ENCODE measurements at places on chromosomes 3 and 15. TPM values are rescaled to one million over a fixed set of nuclear protein-coding genes. Genes with fewer than 3 reads are reported as not detected.
A peak's percentile ranks its signal among the peaks of the same experiment; 100 is the strongest.

Gene SCAMP2
- total RNA-seq = 77.4 TPM

Gene CLDN18
- not detected for total RNA-seq

Gene SPATA16
- total RNA-seq = not detected

DNA sequence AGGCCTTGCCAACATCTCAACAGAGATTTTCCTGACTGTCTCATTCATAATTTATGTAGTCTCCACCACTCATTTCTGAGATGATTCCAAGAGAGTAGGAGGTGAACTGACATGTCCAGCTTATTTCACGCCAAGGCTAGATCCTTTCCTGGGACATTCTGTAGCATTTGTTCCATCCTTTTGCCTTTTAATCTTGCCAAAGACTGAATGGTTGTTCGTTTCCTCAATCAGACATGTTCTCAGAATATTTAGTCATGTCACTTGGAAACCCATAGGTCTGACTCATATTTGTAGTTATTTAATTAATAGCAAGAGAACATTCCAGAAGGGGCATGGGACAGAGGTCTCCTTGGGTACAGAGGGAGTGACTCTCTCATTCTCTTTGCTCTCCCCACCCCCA is 80.9 kb downstream of the DHX36 start:
- H3K4me1 ChIP-seq = peaks cover 21% of the 10 kb centered on the region
- no peak for DNase-seq
- no peaks in the 10 kb centered on the region for H3K36me3 ChIP-seq
- H3K4me3 ChIP-seq = no peak overlapping the region

- DNase-seq = no peak
- peaks cover 93% of the 10 kb centered on the region for H3K4me1 ChIP-seq
- no peaks in the 10 kb centered on the region for H3K27me3 ChIP-seq
- H3K4me3 ChIP-seq = peak overlapping the region; percentile 71
Observed at GRCh38 chr3:50320853-50321335, 1.7 kb downstream of the HYAL2 start.

DNA sequence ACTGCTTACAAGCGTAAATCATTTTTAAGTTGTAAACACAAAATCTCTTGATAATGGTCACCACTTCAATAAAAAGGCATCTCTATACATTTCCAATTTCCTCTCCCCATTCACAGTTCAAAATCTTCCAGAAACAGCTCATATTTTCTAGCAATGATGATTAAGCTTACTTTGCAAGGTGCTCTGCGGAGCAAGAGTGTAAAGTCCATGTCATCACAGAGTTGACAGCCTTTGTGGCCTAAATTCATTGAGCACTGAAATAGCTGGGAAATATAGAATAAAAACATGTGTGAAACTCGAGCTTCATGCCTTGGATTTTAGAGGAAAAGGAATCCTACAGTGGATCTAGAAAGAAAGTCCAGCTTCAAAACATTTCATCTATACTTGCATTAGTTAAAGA is 41.8 kb upstream of the ARPP21 start:
- H3K4me3 ChIP-seq = no peak overlapping the region
- H3K36me3 ChIP-seq = no peaks in the 10 kb centered on the region
- no peaks in the 10 kb centered on the region for H3K27me3 ChIP-seq
- H3K4me1 ChIP-seq = no peaks in the 10 kb centered on the region
- no peak for DNase-seq
- H3K27ac ChIP-seq = no peak overlapping the region

- H3K27ac ChIP-seq = no peak overlapping the region
- DNase-seq = no peak
Observed at GRCh38 chr3:62647711-62648110, 227.5 kb downstream of the CADPS start.

DNA sequence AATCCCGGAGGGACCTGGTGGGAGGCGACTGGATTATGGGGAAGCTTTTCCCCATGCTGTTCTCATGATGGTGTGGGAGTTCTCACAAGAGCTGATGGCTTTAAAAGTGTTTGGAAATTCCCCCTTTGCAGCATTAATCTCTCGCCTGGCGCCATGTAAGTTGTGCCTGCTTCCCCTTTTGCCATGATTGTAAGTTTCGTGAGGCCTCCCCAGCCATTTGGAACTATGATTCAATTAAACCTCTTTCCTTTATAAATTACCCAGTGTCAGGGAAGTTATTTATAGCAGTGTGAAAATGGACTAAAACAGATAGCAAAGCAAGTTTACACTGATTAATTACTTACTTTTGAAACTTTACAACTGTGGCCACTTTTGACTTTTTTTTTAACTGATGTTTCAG is 10.6 kb upstream of the U2SURP start:
- no peaks in the 10 kb centered on the region for H3K36me3 ChIP-seq
- no peak for DNase-seq
- H3K27me3 ChIP-seq = no peaks in the 10 kb centered on the region
- H3K4me1 ChIP-seq = no peaks in the 10 kb centered on the region
- no peak overlapping the region for H3K4me3 ChIP-seq

- H3K27me3 ChIP-seq = peaks cover 20% of the 10 kb centered on the region
- H3K4me3 ChIP-seq = no peak overlapping the region
- H3K36me3 ChIP-seq = no peaks in the 10 kb centered on the region
Observed at GRCh38 chr3:72593881-72594397, 254.3 kb downstream of the SHQ1 start.

DNA sequence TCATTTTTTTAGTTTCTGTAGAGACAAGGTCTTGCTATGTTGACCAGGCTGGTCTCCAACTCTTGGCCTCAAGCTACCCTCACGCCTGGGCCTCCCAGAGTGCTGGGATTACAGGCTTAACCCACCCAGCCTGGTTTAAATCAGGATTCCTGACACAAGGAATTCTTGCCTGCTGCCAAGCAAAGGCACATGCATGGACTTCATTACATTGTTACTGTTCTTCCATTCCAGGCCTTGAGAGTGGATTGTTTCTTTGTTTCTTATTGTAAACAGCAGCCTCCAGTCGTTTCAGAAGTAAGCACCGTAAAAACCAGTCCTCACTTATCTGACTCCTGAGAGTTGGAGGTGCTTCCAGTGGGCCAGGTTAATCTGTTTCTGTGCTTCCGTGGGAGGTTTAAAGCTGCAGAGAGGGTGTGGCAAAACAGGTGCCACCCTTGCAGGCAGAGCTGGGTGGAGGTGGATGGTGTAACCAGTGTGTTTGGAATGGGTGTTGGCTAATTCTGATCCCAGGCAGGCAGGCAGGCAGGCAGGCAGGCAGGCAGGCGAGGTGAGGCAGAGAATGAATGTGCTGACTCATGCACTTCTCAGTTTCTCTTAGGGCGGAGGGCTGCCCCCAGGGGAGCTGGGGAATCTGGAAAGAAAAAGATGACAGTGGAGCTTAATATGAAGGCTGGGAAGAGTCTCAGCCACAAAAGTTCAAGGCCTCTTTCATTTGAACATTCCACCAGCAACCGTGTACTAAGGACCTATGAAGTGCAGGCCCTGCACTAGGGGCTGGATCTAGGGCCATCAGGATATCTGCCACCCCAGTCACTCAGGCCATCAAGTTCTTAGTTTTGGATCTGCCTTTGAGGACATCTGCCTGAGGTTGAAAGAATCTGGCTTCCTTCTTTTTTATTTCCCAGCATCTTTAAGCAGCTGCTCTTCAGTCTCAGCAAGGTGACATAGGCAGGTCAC is 37.0 kb upstream of the CDCP1 start:
- H3K4me1 ChIP-seq = peaks cover 21% of the 10 kb centered on the region
- no peak overlapping the region for H3K4me3 ChIP-seq
- H3K27me3 ChIP-seq = no peaks in the 10 kb centered on the region
- H3K27ac ChIP-seq = peak overlapping the region; percentile 88
- DNase-seq = no peak

GRCh38 chr3:64607032-64607551 is 80.7 kb downstream of the ADAMTS9 start:
- H3K4me3 ChIP-seq = no peak overlapping the region
- no peaks in the 10 kb centered on the region for H3K36me3 ChIP-seq
- H3K4me1 ChIP-seq = no peaks in the 10 kb centered on the region

DNA sequence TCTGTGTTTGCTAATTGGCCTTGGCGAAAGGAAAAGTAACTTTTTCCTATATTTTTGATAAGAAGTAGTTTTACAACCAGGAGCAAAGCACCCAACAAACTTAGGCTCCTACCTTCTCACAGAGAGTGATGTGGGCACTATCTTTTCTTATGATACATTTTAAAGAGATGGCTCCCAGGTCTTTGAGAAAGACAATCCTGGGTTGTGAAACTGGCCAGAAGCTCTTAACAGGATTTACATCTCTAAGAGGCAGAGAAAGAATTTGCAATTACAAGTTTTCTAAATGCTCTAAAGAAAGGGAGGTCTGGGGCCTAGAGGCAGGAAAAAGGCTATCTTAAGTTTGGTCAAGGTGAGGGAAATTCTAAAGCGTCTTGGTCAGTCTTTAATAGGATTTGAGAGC is 609.7 kb downstream of the VGLL3 start:
- DNase-seq = no peak
- no peak overlapping the region for H3K4me3 ChIP-seq
- no peaks in the 10 kb centered on the region for H3K27me3 ChIP-seq

GRCh38 chr3:125120379-125121122 is 64.8 kb upstream of the HEG1 start:
- no peaks in the 10 kb centered on the region for H3K36me3 ChIP-seq
- H3K4me3 ChIP-seq = peak overlapping the region; percentile 13
- H3K27ac ChIP-seq = peak overlapping the region; percentile 8

DNA sequence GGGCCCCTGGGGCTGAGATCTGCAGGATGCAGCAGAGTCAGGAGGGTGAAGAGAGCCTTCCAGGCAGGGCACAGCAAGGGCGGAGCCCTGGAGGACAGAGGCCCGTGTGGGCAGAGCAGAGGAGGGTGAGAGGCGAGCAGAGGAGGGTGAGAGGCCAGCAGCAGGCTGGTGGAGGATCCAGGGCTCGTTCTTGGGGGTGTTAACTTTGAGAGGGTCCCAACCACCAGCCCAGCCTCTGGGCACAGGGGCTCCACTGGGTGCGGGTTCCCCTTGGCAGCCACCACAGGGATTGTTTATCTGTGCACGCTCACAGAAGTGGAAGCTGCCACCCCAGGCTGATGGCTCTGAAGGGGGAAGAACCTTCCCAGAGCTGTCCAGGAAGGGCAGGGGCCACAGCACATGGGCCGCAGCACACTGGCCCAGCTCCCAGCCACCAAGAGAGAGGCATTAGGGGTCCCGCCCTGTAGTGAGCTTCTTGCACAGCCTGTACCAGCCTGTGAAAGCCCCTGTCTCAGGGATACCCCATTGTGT is 9.3 kb upstream of the PLXND1 start:
- H3K27ac ChIP-seq = peak overlapping the region; percentile 62
- H3K36me3 ChIP-seq = no peaks in the 10 kb centered on the region
- H3K4me1 ChIP-seq = peaks cover 90% of the 10 kb centered on the region
- DNase-seq = no peak

DNA sequence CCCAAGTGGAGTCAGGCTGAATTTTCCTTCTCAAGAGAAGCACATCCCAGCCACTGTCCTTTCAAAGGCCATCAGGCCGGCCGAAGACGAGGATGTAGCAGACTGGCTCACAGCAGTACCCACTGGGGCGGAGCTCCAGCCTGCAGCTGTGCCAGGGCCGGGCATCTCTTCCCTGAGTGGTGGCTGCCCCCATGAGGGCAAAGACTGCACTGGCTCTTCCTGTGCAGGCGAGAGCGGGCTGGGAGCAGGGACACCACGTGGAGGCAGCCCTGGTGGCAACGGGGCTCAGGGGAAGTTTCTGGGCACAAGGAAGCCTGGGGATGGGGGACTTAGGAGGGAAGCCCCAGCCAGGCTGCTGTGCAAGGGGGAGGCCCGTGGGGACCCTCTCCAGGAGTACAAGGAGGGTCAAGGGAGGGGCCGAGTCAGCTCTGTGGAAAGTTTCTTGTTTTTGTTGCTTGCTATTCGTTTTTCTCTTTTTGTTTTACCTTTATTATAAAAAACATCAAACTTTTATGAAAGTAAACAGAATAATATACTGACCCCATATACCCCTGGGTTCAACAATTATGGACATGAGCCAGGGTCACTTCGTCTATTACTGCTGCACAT is 66.1 kb downstream of the RPN1 start:
- H3K4me3 ChIP-seq = no peak overlapping the region
- no peaks in the 10 kb centered on the region for H3K4me1 ChIP-seq
- no peaks in the 10 kb centered on the region for H3K27me3 ChIP-seq
- DNase-seq = no peak
- H3K36me3 ChIP-seq = no peaks in the 10 kb centered on the region

DNA sequence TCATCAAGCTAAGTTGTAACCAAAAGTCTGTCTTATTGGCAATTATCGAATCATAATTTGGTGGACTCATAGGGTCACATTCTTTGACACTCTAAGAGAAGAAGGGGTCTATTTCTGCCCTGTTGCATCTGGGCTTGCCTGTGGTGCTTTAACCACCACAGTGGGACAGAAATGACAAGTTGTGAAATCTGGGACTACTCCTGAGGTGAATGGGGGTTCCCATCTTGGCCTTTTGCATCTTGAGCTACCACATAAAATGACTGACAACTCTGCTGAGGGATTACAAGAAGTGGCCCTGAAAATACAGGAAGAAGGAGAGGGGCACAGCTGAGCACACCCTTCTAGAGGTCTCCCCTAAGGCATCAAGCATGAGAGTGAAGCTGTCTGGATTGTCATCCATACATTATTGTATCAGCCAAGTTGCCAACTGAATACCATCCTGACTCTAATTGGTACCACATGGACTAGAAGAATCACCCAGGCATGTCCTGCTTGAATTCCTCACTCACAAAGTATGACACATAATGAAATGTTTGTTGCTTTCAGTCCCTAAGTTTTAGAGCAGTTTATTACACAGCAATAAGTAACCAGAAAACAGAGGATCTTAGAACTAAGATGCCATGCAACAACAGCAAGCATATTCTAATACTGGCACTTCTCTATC is 306.5 kb downstream of the ROBO1 start:
- no peak for DNase-seq
- no peak overlapping the region for H3K4me3 ChIP-seq
- H3K4me1 ChIP-seq = no peaks in the 10 kb centered on the region

DNA sequence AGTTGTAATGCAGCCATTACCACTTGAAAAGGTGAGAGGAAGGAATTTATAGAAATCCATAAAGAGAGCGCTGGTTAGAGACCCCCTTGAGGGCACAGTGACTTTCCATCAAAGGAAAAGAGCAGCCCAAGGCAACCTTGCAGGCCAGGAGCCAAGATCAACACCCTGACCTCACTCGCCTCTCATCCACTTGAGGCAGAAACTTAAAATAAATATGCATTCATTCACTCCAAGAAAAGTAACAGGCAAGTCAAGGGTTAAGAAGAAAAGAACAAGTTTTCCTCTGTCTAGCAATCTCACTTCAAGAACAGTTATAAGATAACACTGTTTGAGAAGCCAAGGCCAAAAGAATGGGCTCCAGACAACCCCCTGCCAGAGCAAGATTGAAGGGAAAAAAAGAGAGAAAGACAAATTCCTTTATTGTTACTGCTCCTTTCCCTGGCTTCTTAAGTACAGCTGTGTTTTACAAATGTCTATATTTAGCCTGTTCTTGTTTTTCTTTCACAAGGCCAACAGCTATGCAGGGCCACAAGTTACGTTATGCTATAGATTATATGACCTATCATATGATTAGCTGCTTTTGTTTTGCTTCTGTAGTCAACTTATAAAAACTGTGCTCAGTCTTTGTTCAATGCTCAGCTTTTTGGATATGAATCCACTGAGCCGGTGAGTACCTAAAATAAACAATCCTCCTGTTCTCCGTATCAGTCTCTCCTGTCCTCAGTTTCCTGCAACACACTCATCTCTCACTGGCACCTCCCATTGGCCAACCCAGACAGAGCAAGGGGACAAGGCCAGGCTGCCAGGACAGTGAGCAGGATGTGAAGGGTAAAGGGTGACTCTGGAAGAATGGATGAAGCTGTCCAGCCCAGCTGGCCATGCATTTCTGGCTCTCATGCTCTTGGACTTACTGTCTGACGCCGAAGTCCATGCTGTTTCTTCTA is 15.8 kb upstream of the SSUH2 start:
- H3K36me3 ChIP-seq = no peaks in the 10 kb centered on the region
- H3K4me3 ChIP-seq = no peak overlapping the region
- peaks cover 26% of the 10 kb centered on the region for H3K4me1 ChIP-seq
- no peak for DNase-seq
- no peaks in the 10 kb centered on the region for H3K27me3 ChIP-seq

GRCh38 chr3:195004512-195005250 is 266.3 kb downstream of the XXYLT1 start:
- H3K4me3 ChIP-seq = no peak overlapping the region
- no peaks in the 10 kb centered on the region for H3K27me3 ChIP-seq
- no peak overlapping the region for H3K27ac ChIP-seq
